ENCODE measurements at places on chromosomes 1 and 21.

DNA sequence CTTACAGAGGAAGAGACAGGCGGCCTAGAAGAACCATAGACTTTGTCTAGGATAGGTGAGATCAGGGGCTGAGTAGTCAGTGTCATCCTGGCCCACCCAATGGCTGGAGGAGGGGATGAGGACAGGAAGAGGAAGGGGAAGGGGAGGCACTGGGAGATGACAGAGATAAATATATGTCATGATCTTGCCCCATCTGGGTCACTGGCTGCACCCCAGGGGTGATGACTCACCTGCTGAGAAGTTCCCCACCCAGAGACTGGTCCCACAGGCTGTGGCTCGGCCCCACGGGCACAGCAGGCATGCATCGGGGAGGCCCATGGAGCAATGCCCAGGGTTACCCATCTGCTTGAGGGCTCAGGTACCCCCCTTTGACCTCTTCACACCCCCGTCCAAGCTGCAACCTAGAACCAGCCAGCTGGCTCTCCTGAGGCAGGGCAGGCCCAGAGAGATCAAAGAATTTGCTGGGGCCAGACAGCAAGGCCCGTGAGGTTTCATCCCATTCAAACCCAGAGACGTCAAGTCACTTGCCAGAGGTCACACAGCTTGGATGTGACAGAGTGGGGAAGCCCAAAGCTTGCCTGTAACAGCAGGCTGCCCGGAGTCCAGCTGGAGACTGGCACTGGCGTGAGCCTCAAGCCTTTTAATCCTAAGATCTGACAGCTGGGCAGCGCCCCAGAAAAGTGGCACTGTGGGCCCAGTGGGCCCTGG lies 34.7 kb upstream of the CASZ1 start:
- no peak for DNase-seq

DNA sequence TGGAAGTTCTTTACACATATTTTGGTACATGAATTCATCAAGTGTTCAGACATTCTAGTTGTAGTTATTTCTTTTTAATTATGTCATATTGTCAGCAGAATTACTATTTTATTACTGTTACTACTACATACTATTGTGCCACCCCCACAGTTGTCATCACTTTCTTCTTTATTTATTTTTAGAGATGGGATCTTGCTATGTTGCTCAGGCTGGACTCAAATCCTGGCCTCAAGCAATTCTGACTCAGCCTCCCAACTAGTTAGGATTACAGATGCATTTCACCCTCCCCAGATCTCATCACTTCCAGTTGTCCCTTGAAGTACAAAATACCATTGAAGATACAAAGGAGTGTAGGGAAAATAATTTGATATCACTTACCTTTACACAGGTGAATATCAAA lies 258.0 kb downstream of the KCTD3 start:
- no peak for DNase-seq

DNA sequence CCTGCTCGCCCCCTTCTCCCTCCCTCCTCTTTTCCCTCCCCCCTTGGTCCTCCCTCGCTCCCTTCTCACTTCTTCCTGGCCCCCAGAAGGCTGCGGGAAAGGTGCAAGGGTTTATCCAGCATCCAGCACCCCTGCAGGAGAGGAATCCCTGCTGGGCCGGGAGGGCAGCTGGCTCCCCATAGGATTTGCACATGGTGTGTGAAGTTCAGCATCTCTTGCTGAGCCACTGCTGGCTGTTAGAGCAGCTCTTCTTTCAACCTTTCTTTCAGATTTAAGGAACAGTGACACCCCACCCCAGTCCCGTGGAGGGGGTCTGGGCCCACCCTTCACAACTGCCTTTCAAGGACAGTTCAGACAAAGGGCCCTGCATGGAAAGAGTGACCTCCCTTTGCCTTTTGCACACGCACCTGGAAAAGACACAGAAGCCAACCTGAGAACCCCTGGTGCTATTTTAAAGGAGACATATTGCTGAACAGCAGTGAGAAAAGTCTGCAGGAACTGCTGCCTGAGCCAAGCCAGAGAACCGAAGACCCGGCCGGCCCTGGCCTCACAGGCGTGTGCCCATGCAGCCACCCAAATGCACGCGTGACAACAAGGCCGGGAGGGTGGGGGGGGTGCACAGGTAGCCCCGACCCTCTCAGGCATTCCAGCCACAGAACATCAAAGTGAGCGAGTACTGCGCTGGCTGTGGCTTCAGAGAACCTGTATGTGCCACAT lies 66.6 kb downstream of the SLC37A1 start:
- peak; percentile 21 for DNase-seq

GRCh38 chr21:17370263-17370662 lies 142.6 kb upstream of the CXADR start:
- no peak for DNase-seq

DNA sequence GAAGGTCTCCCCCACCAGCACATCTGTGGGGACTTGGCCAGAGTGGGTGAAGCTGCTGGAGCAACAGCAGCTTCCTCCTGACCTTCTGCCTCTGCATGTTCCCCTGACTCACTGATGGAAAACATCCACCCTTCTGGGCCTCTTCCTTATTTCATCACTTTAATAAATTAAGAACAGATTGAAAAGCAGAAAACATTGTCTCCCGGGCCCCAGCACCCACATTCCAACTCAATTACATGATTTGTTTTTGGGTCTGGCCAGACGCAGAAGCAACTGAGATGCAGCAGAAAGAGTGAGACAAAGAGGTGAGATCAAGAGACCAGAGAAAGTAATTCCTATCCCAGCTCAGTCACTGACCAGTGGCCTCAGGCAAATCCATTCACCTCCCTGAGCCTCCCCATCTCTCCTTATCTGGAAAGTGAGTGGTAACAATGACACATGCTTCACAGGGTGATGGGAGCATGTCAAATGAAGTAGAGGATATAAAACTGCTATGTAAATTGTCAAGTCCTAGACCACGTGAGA lies 157.1 kb downstream of the ELAVL4 start:
- no peak for DNase-seq

- DNase-seq, result peak; percentile 85
Observed at GRCh38 chr1:151058692-151059091, 730 bp downstream of the CDC42SE1 start.

DNA sequence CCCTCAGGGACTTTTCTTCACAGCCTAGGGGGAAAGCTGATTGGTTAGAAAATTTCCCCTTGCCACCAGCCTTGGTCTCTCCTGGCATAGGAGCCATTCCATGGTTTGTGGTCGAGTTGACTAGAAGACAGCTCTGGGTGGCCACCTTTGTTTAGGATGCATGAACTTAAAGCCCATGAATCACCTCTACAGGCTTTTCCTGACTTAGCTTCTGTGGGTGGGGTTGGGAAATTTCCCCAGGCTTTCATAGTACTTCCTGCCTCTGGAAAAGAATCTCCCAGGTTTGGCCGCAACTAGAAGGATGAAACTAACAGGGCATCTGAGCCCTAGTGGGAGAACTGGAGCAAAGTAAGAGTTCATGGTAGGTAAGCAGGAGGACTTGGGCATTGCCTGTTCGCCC lies 72.6 kb downstream of the SNRPE start:
- DNase-seq, result peak; percentile 63

GRCh38 chr1:44033041-44033575 lies 1.8 kb upstream of the SLC6A9 start:
- no peak for DNase-seq

DNA sequence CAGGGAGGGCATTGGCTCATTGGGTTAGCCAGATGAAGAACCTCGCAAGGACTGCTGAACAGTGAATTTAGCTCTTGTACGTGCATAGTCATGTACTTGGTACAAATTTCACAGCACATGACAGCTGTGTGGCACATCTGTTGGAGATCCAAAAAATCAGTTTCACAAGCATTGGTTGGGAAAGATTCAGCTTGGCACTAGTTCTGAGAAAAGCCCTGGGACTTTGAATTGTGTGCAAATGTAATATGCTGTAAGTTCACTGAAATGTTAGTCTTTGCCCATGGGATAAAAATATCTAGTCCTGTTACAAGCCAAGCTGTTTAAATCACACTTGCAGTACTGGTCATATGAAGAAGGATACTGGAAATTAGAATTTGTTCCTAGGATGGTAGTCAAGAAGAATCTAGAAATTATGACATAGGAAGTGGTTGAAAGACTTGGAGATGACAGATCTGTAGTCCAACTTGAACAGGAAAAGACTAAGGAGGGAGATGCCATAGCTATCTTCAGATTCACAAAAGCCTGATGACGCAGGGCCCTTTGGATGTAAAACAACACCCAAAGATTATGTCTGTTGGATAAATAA lies 19.2 kb downstream of the LAMC2 start:
- no peak for DNase-seq

DNA sequence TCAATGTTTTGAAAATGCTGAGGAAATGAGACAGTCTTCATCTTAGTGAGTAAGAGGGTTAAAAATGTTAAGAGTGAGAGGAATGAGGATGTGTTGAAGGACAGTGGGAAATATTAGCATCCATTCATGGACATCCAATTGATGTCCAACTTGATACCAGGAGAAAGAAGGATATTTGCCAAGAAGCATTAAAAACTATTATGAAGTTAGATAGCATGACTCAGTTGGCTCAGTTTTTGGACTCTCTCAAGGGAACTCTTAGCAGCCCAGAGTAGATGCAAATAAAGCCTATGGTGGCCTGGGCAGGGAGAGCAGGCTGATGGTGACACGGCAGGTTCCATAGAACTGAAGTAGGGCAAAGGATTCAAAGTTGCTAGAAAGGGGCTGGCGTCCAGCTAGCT lies 171.0 kb downstream of the ZZZ3 start:
- DNase-seq, result no peak

- DNase-seq, result no peak
Observed at GRCh38 chr1:50812346-50812745, 147.7 kb downstream of the FAF1 start.

- no peak for DNase-seq
Observed at GRCh38 chr1:107140703-107141490, at the start of gene NTNG1. Gene NTNG1, plus strand, starts transcription at chr1:107141039.

DNA sequence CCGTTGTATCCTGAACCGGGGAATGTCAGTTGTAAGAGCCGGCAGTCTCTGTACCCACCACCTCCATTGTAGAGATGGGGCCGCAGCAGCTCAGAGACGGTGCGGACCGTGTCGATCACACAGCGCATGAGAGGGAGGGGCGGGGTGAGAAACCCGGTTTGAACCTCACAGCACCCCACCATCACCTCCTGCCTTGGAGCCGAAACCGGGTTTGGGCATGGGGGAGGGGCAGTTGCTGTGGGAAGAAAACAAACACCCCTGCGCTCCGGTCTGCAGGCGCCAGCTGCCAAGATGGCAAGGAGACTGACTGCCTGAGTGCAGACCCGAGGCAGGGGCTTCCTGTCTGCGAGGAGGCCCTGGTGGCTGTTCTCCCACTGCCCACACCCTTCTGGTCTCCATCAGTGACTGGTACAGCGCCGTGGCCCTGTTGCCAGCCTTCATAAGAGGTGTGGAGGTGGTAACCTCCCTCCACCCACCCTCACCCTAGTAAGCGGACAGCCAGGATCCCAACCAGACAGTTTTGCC lies 69.2 kb upstream of the SSBP3 start:
- no peak for DNase-seq

GRCh38 chr1:93344886-93345632 lies 648 bp upstream of the DR1 start:
- no peak for DNase-seq

DNA sequence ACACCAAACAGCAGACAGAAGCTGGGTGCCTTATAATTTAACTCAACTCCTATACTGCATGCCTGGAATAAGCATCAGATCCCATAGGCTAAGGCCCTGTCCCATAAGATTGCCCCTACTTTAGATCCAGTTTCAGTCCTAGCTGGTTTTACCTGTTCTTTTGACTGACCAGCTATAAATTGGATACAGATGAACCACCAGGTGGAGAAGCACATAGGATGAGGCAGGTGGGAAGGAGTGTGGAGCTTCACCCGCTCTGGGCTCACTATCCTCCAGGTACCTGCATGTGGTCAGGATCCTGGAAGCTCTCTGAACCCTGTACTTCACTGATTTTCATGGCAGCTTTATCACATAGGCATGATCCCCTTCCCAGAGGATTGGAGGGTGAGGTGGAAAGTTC lies 51.3 kb downstream of the MAST2 start:
- DNase-seq, result no peak

GRCh38 chr1:918843-919242 lies 4.9 kb upstream of the SAMD11 start:
- no peak for DNase-seq

- DNase-seq, result no peak
Observed at GRCh38 chr1:208039536-208040332, 128.8 kb upstream of the CD34 start.

DNA sequence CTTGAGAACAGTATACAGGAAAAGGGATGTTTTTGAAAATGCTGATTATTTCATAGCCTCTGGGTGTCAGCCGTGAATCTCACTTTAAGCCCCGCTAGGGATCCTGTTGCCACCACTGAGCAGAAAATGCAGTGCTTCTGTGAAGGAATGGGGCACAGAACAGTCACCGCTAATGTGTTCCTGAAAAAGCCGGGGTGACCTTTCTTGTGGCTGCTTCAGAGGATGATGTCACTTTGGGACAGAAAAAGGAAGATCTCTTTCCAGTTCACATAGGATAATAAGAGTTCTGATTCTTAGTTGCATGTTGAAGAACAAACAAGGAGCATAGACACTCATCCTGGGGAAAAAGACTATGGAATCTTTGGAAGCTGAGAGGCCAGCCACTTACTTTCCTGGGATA lies 349.6 kb downstream of the DISC1 start:
- no peak for DNase-seq

DNA sequence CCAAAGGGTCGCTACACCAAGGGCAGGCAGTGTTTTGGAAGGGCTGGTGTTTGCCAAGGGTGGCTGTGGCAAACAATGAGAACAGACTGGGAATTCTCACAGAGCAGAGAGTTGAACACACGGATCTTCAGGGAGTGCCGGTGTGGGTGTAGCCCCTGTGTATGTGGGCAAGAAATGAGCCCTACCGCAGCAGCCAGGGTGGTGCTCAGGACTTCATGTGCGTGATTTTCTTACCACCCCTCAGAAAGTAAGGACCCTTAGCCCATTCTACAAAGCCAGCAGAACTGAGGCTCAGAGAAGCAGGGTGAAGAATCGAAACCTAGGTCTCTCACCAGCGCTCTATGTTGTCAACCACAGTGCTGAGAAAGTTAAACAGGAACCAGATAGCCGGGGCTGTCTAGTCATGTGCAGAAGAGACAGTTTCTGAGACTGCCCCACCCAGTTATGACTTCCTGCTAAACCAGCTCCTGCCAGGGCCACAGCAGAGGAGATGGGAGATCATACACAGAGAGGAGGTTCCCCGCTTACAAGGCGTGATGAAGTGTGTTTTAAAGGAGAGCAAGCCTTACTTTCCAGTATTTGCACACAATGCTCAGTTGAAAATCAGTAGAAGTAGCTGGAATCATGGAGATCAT lies 21.9 kb upstream of the MORC3 start:
- no peak for DNase-seq

DNA sequence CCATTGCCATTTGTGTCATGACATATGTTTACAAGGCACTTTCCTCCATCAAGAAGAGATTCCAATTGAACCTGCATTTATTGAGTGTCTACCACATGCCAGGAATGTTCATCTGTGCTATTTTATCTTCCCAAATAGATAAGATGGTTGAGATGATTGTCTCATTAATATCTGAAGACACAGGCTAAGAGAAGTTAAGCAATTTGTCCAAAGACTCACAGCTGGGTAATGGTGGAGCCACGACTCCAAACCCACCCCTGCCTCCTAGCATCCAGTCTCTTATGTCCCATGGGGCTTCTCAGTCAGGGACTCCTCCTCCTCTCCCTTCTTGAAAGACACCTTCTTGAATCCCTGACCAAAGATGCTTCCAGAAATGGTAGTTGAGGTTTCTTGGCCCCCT lies 68.1 kb downstream of the STUM start:
- DNase-seq, result no peak

GRCh38 chr1:220700556-220701179 lies 10.5 kb downstream of the C1orf115 start:
- DNase-seq, result no peak

- DNase-seq, result peak; percentile 71
Observed at GRCh38 chr1:910881-911721, 12.6 kb upstream of the SAMD11 start.

All from RWPE2 (cell line).